Dermis blood vessel endothelial cell (primary cell): ENCODE measurements at places on chromosomes 12 and 14. TPM values are rescaled to one million over a fixed set of nuclear protein-coding genes. Genes with fewer than 3 reads are reported as not detected.

RPS6KL1 gene
- 10.4 and 12.4 TPM in 2 replicates for total RNA-seq

SUDS3 gene
- 32.3 and 33.0 TPM in 2 replicates for total RNA-seq

KRT82 gene
- total RNA-seq, result not detected in 2 replicates

CMA1 gene
- not detected in 2 replicates for total RNA-seq

LUM gene
- total RNA-seq, result under 0.01 and 0.65 TPM in 2 replicates

HCAR2 gene
- total RNA-seq, result not detected in 2 replicates

IL31 gene
- not detected in 2 replicates for total RNA-seq

OR11G2 gene
- not detected in 2 replicates for total RNA-seq

LRTM2 gene
- total RNA-seq, result not detected in 2 replicates
